ENCODE measurements at places on chromosomes 1 and 21.

DNA sequence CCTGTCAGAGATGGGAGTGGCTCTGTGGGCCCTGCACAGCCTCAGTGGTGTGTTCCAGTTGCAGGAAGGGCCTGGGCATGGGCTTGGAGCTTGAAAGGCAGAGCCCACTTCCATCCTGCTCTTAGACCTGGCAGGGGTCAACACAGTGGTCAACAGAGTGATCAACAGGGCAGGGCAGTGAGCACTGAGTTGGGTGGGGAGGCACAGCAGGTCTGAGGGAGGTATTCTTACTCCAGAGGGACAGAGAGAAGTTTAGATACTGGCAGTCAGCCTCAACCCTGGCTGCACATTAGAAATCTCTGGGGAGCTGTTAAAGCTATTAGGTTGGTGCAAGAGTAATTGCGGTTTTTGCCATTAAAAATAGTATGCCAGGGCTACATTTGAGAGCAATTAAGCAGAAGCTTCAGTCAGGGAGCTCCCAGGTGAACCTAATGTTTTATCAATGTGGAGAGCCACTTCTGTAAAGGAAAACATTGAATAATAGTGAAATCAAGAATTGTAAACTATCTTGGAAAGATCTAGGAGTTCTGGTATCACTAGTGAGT lies 37.7 kb downstream of the SH3BGR start:
- DNase-seq = no peak

DNA sequence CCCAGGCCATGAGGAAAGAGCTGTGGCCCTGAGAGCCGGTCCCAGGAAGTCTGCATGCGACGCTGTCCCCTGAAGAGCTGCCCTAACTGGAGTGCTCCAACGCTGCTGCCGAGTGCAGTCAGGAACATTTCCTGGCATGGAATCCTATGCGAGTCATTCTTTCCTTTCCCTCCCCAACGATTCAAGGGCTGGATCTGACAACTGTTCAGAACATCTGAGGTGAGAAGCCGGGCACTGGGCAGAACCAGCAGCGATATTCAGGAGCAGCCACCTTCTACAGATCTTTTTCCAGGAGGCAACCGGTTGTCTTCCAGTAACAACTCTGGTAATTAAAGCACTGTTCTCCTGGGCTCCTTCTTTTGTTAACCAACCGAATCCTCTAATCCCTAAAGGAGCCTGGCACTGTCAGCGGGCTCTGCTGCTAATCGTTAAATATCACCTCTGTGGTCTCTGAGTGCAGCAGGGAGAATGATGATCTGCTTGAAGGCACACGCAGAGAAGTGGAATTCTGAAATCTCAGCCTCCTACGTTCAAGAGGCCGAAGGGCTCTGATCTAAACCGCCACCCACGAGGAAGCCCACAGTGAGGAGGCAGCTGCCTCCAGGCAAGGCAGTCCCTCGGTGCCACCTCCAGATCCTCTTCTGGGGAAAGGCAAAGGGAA lies 55.8 kb downstream of the SLC45A1 start:
- DNase-seq = no peak

DNA sequence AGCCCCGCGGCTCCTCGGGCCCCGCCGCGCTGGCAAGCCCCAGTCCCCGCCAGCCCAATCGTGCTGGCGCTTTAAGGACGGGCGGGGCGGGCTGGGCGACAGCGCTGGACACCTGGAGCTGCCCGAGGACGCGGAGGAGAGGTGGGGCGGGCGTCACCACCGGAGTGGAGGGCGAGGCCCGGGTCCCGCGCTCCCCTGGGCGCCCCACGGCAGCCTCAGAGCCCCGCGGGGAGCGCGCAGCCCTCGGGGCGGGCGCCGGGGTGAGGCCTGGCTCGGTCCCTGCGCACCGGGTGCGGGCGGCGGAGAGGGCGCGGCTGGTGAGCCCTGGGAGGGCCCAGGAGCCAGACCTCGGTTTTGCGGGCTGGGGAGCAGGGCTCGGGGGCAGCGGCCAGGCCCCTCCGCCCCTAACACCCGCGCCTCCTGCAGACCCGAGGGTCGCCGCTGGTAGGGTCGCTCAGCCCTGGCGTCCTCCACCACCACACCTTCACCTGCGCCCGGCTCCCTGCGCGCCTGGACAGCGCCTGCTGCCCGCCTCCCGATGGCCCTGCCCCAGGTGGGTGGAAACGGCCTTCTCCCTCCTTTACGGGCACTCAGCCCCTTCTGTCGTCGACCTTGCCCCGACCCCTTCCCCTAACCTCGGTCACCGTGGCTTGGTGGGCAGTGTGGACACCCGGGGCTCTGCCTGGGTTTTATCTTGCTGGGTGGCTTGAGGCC lies at the start of gene TMEM61:
Gene TMEM61 (plus strand): TSS at position 101 of the 714 bp plus-strand sequence. CDS start 438 bp downstream, at position 539.
- no peak for DNase-seq

DNA sequence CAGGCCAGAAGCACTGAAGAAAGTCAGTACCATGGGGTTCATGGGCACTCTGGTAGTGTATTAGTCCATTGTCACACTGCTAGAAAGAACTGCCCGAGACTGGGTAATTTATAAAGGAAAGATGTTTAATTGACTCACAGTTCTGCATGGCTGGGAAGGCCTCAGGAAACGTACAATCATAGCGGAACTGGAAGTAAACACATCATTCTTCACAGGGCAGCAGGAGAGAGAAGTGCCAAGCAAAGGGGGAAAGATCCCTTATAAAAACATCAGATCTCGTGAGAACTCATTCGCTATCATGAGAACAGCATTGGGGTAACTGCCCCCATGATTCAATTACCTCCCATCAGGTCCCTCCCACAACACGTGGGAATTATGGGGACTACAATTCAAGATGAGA lies 20.2 kb upstream of the ROR1 start:
- no peak for DNase-seq

- DNase-seq = no peak
These were observed 56.6 kb downstream of the ZNF281 start for GRCh38 chr1:200353232-200353631.

Data from stimulated activated CD8-positive, alpha-beta memory T cell treated with anti-CD3 and anti-CD28 coated beads, Interleukin-4, amount 100 ng/mL, for 24 hours (primary cell).